Naive thymus-derived CD4-positive, alpha-beta T cell (primary cell): ENCODE measurements at places on chromosomes 1 and 21.
A peak's percentile ranks its signal among the peaks of the same experiment; 100 is the strongest.

GRCh38 chr1:50163680-50164079 is 55.0 kb downstream of the ELAVL4 start:
- no peaks in the 10 kb centered on the region for H3K36me3 ChIP-seq
- H3K4me3 ChIP-seq, result no peak overlapping the region
- H3K27ac ChIP-seq, result no peak overlapping the region

DNA sequence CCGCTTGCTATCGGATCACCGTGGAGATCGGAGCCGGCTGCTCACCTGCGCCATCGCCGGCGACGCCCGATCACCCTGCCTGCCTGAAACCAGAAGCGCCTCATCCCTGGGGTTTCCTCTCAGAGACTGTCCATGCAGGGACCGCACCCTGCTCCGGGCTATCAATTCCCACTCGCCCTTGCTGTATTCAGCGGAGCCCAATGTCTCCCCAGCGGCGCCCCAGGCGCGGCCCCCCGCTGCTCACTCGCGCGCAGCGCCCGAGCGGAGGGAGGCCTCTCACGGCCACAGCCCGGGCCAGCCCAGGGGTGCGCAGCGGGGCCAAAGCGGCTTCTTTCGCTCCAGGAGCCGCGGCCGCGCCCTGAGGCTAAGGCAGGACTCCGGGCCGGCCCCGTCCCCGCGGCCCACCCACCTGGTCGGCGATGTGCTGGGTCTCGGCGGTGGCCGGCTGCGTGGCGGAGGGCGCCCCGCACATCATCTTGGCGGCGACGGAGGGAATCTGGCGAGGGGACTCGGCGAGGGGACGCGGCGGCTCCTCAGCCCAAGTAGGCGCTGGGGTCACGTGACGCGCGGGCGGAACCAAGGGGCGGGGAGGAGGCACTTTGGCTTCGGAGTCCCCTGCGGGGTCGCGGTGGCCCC is at the start of gene CSTB:
TSS of gene CSTB (minus strand) at position 514 of the 636 bp plus-strand sequence. CDS start at position 475, 39 bp downstream.
- peaks cover 11% of the 10 kb centered on the region for H3K4me1 ChIP-seq
- H3K4me3 ChIP-seq, result peak within 1 kb of the TSS; percentile 64
- no peaks in the 10 kb centered on the region for H3K27me3 ChIP-seq
- peak; percentile 78 for DNase-seq
- H3K27ac ChIP-seq, result peak within 1 kb of the TSS; percentile 77
- peaks cover 18% of the 10 kb centered on the region for H3K36me3 ChIP-seq

- no peaks in the 10 kb centered on the region for H3K27me3 ChIP-seq
- H3K4me1 ChIP-seq, result no peaks in the 10 kb centered on the region
- no peak overlapping the region for H3K27ac ChIP-seq
- H3K4me3 ChIP-seq, result no peak overlapping the region
- DNase-seq, result no peak
Observed at GRCh38 chr1:42891465-42892138, 45.2 kb downstream of the ZNF691 start.

GRCh38 chr1:145991735-145992412 is 4.5 kb downstream of the TXNIP start:
- H3K36me3 ChIP-seq, result peaks cover 37% of the 10 kb centered on the region
- H3K27me3 ChIP-seq, result no peaks in the 10 kb centered on the region
- H3K4me3 ChIP-seq, result peak overlapping the region; percentile 97
- peaks cover 13% of the 10 kb centered on the region for H3K4me1 ChIP-seq
- peak overlapping the region; percentile 91 for H3K27ac ChIP-seq

DNA sequence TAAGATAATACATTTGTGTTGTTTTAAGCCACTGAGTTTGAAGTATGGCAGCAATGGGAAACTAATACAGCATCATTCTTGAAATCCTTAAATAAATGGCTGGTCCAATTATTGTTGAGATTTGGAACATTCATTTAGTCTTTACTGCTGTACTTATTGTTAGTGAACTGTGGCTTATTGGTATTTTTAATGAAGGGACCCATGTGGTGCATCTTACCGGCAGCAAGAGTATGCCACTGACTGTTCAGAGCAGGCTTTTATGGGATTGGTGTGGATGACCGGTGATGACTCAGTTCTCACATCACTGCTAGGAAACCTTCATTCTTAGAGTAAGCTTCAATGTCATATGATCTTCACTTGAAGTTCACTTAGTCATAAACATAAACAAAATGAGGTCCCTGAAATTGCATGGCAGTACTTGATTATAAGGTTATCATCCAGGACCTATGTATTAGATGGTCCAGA is 31.5 kb downstream of the PRKAA2 start:
- H3K36me3 ChIP-seq, result no peaks in the 10 kb centered on the region
- no peak for DNase-seq
- no peak overlapping the region for H3K4me3 ChIP-seq
- no peak overlapping the region for H3K27ac ChIP-seq
- no peaks in the 10 kb centered on the region for H3K27me3 ChIP-seq

DNA sequence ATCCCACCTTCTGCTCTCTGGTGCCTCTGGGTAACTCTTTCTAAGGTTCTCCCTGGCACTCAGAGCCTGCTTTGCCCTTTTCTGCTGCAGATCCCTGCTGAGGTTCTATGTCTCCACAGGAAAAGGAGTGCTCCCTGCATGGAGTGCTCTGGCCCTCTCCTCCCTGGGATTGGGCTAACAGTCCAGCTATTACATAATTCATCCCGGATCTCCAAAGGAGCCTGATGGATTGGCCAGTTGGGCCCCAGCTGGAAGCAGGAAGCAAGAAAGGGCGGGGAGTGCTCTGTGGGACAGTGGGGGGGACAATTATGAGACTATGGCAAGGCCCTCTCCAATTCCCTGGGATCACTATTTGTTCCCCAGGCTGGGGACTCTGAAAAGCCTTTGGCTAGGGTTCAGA is 51.9 kb upstream of the GOLT1A start:
- H3K4me3 ChIP-seq, result no peak overlapping the region
- H3K36me3 ChIP-seq, result no peaks in the 10 kb centered on the region
- no peak for DNase-seq

- no peaks in the 10 kb centered on the region for H3K27me3 ChIP-seq
- H3K27ac ChIP-seq, result no peak overlapping the region
- H3K36me3 ChIP-seq, result no peaks in the 10 kb centered on the region
- no peaks in the 10 kb centered on the region for H3K4me1 ChIP-seq
Observed at GRCh38 chr1:21865609-21865942, 53.5 kb downstream of the LDLRAD2 start.

- peak overlapping the region; percentile 98 for H3K27ac ChIP-seq
- peak overlapping the region; percentile 88 for H3K4me3 ChIP-seq
- H3K27me3 ChIP-seq, result no peaks in the 10 kb centered on the region
- DNase-seq, result no peak
- H3K4me1 ChIP-seq, result peaks cover 18% of the 10 kb centered on the region
Observed at GRCh38 chr1:150628766-150629114, 672 bp downstream of the ENSA start.

DNA sequence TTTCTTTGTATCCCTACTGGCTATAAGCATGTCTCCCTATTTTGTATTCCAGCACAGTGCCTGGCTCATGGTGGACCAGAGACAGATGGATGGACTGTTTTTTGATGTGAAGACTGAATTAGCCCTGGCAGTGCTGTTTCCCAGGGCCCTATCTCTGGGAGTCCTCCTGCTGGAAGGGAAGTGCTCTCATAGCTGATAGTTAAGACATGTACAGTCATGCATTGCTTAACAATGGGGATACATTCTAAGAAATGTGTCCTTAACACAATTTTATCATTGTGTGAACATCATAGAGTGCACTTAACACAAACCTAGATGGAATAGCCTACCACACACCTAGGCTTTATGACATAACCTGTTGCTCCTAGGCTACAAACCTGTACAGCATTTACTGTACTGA is 21.1 kb downstream of the TLCD4 start:
- no peak overlapping the region for H3K4me3 ChIP-seq
- H3K4me1 ChIP-seq, result no peaks in the 10 kb centered on the region
- no peaks in the 10 kb centered on the region for H3K36me3 ChIP-seq
- no peaks in the 10 kb centered on the region for H3K27me3 ChIP-seq
- no peak for DNase-seq

GRCh38 chr1:45014321-45015028 is 2.4 kb downstream of the UROD start:
- H3K27me3 ChIP-seq, result no peaks in the 10 kb centered on the region
- peaks cover 26% of the 10 kb centered on the region for H3K4me1 ChIP-seq
- peak; percentile 75 for DNase-seq
- H3K27ac ChIP-seq, result peak overlapping the region; percentile 19
- no peaks in the 10 kb centered on the region for H3K36me3 ChIP-seq

- H3K36me3 ChIP-seq, result no peaks in the 10 kb centered on the region
- no peak for DNase-seq
- no peak overlapping the region for H3K27ac ChIP-seq
- H3K4me3 ChIP-seq, result no peak overlapping the region
Observed at GRCh38 chr1:152020849-152021248, 16.0 kb downstream of the S100A11 start.

DNA sequence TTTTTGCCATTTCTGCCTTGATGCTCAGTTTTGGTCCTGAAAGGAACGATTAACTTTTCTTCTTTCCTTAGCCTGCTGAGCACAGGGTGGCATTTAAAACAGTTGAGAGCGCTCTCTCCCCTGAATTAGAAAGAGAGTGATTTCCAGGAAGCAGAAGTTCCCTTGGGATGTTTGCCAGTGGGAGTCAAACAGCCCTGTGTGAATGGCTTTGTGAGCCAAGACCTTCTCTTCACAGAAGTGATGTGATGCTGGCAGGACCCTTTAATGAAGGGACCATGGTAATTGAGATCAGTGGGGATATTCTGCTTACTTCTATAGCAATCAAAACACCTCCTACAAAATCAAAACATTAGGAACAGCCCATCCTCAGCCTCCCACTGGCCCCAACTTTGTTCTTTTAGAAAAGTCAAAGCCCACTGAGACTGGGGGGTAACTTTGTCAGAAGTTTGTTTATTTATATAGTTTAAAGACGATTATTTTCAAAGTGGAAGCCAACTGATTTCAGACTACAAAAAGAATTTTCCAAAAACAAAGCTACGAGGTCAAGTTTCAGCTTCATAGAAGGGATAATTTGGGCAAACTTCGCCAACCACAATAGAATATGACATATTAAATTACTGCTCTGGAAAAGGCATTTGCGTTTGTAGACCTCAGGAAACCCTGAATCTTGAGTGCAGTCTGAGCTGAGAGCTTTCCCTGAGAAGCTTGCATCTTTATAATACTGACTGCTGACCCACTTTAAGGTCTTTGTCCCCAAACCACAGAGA is 122.7 kb downstream of the GABPA start:
- H3K27ac ChIP-seq, result no peak overlapping the region
- H3K4me1 ChIP-seq, result no peaks in the 10 kb centered on the region
- H3K4me3 ChIP-seq, result no peak overlapping the region
- no peaks in the 10 kb centered on the region for H3K36me3 ChIP-seq
- H3K27me3 ChIP-seq, result no peaks in the 10 kb centered on the region

DNA sequence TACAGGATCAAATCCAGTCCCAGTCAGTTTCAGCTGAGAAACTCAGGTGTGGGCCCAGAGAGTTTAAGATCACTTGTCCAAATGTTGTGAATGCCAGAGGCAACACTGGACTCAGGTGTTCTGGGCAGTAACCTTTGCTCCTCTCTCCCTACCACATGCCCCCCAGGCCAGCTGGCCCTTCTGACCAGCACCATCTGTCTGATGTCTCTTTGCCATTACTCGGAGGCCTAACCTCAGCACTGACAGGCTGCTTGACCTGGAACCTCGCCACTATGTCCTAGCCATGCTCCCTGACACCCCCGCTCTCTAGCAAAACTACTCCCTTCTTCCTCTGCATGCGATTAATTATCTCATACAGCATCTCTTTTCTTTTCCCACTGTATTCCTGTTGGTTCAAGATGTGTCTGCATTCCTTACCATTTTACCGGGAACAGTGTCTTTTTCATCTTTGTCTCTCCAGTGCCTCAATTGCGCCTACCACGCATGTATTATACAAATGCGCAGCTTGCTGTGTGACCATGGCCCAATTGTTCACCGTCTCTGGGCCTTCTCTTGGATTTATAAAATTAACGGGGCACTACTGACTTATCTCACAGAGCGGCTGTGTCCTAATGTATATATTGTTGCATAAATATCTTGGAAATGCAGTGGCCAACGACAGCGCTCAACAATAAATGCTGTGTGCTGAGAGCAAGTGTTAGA is 159.5 kb upstream of the IRF2BP2 start:
- no peaks in the 10 kb centered on the region for H3K27me3 ChIP-seq
- DNase-seq, result no peak
- peak overlapping the region; percentile 67 for H3K27ac ChIP-seq
- H3K4me1 ChIP-seq, result peaks cover 62% of the 10 kb centered on the region

- no peak overlapping the region for H3K4me3 ChIP-seq
- H3K27me3 ChIP-seq, result no peaks in the 10 kb centered on the region
- H3K36me3 ChIP-seq, result no peaks in the 10 kb centered on the region
- no peak for DNase-seq
- no peaks in the 10 kb centered on the region for H3K4me1 ChIP-seq
Observed at GRCh38 chr1:77085109-77085508, 134.1 kb downstream of the PIGK start.
